ENCODE measurements at places on chromosomes 3 and 15.
A peak's percentile ranks its signal among the peaks of the same experiment; 100 is the strongest.

DNA sequence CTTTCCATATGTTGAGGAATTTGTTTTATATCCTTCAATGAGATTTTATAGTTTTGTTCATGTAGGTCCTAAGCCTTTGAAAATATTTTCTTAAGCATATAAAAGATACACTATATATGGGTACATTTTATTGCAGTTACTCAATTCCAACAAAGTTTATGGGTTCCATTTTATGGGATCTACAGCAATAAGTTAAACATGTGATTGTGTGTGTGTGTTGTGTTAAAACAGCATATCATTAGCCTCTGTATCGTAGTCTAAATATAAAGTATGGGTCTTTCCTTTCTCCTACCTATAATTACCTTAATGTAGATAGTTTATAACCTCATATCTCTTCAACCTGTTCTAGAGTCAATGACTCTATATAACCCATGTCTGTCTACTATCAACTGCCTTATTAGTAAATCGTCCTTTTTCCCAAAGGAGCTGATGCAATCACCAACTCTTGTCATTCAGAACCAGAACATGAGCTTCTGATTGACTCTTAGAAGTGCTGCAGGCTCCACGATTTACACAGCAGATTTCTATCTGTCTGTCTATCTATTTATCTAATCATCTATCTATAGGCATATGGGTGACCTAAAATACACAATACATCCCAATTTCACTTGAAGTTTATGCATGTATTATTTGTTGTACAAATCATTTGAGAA, 512.6 kb upstream of the CBLB start:
- DNase-seq, result no peak

DNA sequence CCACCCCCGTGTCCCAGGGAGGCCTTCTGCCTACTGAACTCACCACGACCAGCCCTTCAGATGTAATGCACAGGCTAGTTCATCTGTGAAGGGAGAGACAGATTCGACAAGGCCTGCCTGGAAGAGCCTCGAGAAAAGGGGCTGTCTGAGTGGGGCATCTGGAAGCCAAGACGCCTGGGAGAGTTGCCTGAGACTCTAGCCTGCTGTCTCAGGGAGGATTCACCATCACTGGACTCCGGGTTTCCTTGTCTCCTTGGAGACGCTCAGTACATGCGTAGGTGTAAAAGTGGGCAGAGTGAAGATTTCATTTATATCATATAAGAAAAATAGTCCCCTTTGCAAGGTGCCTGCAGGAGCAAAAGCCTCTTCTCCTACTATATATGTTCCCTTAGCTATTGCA, 468.9 kb downstream of the FOXP1 start:
- DNase-seq, result no peak

DNA sequence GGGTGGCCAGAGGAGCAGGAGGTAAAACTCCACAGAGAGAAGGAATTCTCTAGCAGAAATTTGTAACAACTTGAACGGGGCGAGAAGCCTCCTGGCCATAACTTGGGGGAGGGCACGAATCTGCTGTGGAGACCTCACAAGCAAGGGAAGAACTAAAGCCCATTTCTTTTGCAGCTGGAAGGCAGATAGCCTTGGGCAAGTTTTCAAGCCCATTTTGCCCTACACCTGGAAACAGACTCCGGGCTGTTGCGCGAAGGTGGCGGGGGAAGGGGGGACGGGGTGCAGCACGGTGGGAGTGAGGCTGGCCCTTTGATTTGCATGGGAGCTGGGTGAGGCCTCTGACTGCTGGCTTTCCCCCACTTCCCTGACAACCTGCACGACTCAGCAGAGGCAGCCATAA, 168.8 kb downstream of the MEGF11 start:
- DNase-seq, result no peak

DNA sequence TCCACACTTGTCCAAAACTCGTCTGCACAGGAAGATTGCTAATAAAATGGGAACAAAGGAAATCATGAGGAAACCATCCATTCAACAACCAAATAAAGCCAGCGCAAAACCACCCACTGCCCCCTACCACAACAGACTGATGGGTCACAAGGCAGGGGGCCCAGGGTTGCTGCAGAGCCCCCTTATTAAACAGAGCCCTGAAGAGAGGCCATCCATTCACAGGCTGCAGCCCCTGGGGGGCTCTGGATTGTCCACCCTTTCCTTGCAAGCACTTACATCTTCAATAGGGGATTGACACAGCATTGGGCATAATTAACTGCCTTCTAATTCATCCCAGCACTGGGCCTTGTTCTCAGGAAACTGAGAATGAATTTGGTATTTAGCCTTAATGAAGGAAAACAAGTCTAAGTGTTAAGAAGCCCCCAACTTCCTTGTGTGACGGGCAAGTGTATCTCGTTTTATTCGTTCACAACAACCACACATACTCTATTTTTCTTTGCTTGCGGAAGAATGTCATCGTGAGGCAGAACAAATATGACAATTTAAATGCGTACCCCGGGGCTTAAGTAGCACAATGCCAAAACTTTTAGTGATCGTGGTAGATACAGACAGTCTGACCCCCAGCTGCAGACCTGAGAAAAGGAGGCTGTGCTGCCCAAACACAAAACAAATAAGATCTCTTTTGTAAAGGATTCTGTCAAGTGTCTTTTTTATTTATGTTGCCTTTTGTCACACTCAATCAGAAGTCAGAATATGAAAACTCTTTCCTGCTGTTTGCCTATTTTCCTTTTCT, 144.0 kb downstream of the SEMA6D start:
- DNase-seq, result no peak

- no peak for DNase-seq
Measured at GRCh38 chr3:18725668-18726407, 300.7 kb upstream of the SATB1 start.

DNA sequence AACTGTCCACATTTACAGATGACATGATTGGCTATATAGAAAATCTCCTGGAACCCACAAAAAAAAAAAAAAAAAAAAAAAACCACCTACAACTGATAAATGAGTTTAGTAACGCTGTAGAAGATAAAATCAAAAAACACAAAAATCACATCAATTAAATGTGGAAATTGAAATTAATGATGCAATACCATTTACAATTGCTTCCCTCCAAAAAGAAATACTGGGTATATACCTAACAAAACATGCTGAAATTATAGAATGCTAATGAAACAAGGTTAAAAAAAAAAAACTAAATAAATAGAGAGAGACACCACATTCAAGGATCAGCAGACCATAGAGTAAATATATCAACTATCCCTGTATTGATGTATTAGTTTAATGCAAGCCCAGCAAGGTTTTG, 215.7 kb downstream of the ULK4 start:
- no peak for DNase-seq

GRCh38 chr15:73677146-73677607, 7.0 kb upstream of the CD276 start:
- DNase-seq, result peak; percentile 76

DNA sequence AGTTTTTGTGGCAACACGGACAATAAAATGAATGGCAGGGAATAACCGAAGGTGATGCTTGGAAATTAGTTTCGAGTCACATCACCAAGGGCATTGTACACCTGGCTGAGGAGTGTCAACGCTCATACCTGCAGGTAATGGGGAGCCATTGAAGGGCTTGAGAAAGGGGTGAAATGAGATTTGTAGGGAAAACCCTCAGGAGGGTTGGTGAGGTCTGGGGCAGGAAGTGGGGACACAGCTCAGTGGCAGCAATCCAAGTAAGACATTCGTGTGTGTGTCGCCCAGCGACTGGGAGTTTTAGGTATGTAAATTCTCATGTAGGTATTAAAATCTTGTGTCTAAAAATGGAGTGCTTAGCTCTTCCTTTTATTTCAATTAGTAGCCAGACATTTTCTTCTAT, 14.3 kb downstream of the PARP14 start:
- DNase-seq, result no peak

DNA sequence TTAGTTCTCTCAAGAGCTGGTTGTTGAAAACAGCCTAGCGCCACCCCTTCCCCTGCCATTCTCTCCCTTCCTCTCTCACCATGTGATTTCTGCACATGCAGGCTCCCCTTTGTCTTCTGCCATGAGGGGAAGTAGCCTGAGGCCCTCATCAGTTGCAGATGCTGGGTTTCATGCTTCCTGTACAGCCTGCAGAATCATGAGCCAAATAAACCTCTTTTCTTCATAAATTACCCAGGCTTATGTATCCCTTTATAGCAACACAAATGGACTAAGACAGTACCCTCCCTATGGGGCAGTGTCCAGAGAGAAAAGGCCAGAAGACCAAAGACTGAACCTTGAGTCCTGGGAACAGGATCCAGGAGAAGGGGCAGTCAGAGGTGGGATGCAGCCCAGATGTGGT, 54.7 kb downstream of the CLEC3B start:
- DNase-seq, result no peak

- no peak for DNase-seq
Measured at GRCh38 chr15:44598892-44599291, 61.9 kb downstream of the EIF3J start.

GRCh38 chr3:29854821-29855220, 574.0 kb downstream of the RBMS3 start:
- no peak for DNase-seq

DNA sequence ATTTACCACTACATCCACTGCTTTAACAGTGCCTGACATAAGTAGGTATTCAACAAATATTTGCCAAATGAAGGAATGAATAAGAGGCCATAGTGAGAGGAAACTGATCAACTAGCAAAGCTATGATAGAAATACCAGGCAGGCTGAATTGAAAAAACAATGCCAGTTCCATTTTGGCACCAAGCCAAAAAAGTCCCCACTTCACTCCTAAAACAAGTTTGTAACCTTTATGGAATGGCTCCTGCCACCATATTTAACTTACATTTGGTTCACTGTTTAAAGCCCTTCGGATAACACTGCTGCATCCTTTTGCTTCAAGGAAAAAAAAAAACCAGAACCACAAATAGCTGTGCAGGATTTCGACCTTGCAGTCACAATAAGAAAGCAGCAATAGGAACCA, 166.1 kb downstream of the FRMD5 start:
- DNase-seq, result no peak

DNA sequence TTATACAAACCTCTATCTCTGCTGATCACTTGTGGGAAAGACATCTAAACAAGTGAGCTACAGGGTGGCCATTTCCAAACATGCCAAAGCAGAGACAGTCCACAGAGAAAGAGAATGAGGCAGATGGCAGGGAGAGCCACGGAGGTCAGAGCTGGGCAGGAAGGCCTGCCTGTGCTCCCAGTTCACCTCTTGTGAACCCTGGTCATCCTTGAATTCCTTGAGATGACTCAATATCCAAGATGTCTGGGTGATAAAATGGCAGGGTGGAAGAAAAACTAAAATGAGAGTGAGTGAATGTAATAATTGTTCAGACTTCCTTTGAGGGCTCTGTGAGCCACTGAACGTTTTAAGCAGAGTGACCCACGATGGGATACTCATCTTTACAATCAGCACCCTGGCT, 104.8 kb downstream of the PLCH1 start:
- DNase-seq, result no peak

- DNase-seq, result no peak
Measured at GRCh38 chr15:27486051-27486450, 515.1 kb downstream of the GABRG3 start.

- DNase-seq, result peak; percentile 36
Measured at GRCh38 chr3:146640361-146640760, 35.2 kb upstream of the PLSCR5 start.

DNA sequence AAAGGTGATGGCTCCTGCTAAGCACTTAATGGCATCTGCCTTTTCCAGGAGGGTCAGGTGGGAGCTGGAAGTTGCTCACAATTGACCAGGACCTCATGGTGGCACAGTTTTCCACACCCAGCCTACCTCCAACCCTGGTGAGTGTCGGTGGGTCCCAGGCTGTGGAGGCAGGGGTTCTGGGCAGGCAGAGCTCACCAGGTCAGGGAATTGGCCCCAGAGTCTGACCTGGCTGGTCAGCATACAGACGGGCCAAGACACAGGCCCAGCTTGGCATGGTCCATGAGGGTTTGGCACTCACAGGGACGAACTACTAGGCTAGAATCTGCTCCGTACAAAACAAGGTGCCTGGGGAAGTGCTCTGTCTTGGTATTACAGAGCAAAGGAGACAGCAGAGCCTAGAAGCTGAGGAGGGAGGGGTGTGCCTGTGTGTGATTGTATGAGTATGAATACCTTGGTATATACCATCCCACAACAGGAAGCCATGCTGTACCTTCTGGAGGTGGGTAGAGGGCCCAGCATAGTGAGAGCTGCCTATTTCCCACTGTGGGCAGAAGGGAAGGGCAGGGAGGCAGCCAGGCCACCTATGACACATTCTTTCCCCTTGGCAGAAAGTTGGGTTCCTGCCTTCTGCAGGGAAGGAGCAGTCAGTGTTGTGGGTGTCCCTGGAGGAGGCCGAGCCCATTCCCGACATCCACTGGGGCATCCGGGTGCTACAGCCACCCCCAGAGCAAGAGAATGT, 6.5 kb downstream of the APEH start:
- DNase-seq, result no peak

DNA sequence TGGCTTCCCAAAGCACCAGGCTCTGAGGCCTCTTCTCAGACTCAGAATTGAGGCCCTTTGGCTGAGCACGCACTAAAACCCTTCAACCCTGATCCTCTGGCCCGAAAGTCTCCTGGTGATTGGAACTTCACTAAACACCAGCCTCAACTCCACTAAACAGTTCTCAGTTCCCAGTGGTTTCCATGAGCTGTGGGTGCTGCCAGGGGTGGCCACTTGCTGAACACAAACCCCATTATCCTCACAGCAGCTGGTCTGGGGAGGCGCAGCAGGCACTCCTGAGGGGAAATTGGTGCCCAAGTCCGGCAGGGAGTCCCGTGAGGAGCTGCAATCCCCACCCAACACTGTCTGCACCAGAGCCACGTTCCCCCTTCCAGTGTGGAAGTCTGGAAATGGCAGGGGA, 3.8 kb upstream of the CLK3 start:
- no peak for DNase-seq

GRCh38 chr3:25585361-25586166, 79.1 kb downstream of the TOP2B start:
- DNase-seq, result no peak

DNA sequence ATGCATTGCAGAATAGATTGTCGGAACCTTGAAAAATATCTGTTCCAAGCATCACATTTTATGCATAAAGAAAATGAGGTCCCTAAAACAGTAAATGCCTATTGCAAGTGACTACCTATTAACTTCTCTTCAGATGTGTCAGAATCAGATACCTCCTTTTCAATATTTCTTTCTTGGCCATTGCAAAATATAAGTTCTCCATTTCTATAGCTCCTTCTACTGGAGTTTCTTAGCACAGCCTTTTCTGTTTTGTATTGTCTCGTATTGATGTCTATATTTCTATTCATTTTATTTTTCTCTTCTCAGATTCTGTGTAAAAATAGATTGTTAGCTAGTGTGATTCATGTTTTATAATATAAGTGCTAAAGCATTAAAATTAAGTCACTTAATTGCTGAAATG, 63.4 kb downstream of the PPARG start:
- DNase-seq, result no peak

DNA sequence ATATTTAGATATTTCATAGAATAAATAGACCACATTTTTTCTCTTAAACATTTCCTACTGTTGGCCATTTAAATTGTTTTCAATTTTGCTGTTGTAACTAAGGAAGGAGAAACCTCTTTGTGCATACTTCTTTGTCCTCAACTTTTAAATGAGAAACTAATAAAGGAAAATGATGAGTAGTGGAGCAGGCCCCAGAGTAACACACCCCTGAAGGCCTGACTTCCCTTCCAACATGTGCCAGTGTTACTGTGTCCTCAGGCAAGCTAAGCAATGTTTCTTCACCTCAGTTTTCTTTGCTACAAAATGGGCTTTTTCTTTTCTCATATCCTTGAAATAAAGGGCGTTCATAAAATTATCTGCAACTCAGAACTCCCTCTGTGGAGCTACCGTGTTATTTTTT, 53.7 kb downstream of the RPL22L1 start:
- DNase-seq, result no peak

Measured in G401 (cell line).